ENCODE measurements at places on chromosomes 2 and 18.

- DNase-seq: no peak
Observed at GRCh38 chr2:239779584-239779983, 245.6 kb downstream of the NDUFA10 start.

DNA sequence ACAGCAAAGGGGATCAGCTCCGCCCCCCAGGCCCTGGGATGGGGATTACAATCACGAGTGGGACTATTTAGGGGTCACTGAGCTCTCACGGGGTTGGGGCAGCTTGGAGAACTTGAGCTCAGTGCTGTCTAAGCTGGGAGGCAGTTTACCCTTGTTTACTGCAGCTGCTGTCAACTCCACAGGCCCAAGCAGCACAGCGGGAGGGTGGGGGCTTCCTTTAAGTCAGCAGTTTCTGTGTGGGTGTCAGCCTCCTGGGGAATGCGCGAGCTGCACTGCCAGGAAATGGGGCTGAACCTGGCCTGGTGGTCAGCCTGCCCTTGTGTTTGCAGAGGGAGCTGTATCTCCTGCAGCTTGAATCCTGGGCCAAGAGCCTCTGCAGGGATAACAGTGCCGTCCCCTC lies 29.8 kb downstream of the TOGARAM2 start:
- DNase-seq: peak; percentile 83

DNA sequence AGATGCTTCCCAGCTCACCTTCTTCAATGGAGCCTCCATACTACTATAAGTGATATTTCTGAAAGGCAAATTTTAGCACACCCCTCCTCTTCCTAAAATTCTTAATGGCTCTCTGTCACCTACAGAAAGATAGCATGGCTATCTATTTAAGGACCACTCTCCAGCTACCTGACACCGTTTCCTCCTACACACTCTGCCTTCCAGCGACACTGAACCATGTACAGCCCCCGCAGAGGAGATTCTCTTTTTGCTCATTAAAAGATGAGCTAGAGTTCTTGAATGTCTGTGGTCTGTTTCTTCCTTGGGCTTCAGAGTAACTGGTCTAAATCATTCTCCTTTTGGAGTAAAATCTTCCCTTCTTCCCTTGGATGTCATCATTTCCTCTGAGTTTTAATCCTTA lies 38.4 kb upstream of the GAREM1 start:
- DNase-seq: no peak

DNA sequence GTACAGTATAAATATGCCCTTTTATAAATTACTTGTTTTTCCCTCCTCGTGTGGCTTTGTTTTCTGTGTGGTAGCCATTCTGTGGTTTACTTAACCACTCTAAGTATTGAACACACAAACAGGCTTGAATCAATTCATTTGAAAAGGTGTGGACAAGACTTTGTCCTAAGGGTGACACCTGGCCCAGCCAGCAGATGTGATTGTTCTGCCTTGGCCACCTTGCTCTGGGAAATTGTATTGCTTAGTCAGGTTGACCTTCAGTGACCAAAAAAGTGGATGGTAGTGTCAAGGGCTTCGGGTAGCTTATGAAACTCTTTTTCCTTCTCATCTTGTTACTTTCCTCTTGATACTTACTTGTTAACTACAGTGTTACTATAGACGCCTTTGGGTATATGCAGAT lies 61.9 kb downstream of the DGKD start:
- DNase-seq: no peak

GRCh38 chr2:207286106-207286505 lies 120.4 kb upstream of the KLF7 start:
- DNase-seq: no peak

- DNase-seq: no peak
Observed at GRCh38 chr18:1840878-1841277, 730.4 kb downstream of the METTL4 start.

GRCh38 chr2:47728551-47728950 lies 54.4 kb upstream of the MSH6 start:
- no peak for DNase-seq

Measured in natural killer cell treated with Interleukin-12 subunit alpha and Interleukin-12 subunit beta and Interleukin-15 and Interleukin-18, amount 100 ng/mL, for 72 hours (primary cell).